Naive thymus-derived CD8-positive, alpha-beta T cell (primary cell): ENCODE measurements at places on chromosomes 13 and 19.

- DNase-seq, result no peak
Observed at GRCh38 chr13:42544246-42544926, 29.6 kb upstream of the TNFSF11 start.

DNA sequence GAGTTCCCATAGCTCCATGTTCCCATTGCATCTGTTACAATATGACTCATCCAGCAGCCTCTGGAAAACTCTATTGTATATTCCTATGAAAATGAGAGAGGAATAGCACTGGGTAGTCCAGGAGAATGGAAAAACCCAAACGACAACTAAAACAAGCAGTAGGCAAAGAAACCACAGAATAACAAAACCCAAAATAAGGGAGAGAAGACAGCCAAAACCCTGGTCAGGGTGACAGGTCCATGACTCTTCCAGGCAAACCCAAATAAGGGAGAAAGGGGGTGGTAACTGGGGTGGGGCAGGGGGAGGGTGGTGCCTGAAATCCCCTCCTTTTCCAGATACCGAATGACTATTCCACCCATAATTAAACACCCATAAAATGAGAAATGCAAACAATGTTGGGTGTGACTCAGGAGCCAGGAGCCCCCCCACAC, 4.0 kb upstream of the ZNF8 start:
- no peak for DNase-seq

- DNase-seq, result no peak
Observed at GRCh38 chr13:39105110-39105509, 66.9 kb downstream of the NHLRC3 start.

GRCh38 chr19:54469496-54469934, 3.6 kb downstream of the CDC42EP5 start:
- no peak for DNase-seq

- DNase-seq, result no peak
Observed at GRCh38 chr13:74751739-74752138, 617.5 kb upstream of the KLF12 start.

DNA sequence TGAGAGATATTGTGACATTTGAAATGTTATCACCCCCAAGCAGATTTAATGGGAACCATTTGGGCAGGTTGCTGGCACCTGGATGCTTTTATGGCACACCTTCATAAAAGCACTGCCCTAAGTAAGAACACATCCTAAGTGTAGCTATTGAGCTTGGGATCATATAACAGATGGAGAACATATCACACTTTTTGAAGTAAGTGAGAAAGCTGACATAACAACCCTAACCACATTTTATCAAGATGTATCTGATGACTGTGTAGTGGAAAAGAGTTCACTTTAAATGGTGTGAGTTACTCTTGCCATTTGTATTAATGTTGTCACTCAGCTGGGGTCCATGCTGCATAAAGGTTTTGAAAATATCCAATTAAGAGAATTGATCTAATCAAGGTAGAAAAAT, 287.9 kb downstream of the DCLK1 start:
- no peak for DNase-seq

DNA sequence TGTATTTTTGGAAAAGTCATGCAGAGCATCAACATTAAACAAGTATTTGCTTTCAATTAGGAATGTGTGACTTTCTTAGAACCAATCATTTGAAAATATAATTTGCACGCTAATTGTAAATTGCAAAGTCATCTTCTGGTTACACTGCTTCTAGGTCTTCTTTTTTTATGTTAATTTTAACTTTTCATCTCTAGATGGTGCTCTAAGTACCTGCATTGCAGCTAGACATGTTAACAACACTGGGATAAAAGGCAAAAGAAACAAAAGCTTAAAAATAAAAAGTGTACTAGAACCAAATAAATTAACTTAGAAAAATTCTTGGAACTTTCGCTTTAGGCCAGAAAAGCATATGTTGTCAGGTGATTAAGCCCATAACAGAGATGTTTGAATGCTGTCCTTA, 2758.2 kb downstream of the PCDH9 start:
- no peak for DNase-seq

DNA sequence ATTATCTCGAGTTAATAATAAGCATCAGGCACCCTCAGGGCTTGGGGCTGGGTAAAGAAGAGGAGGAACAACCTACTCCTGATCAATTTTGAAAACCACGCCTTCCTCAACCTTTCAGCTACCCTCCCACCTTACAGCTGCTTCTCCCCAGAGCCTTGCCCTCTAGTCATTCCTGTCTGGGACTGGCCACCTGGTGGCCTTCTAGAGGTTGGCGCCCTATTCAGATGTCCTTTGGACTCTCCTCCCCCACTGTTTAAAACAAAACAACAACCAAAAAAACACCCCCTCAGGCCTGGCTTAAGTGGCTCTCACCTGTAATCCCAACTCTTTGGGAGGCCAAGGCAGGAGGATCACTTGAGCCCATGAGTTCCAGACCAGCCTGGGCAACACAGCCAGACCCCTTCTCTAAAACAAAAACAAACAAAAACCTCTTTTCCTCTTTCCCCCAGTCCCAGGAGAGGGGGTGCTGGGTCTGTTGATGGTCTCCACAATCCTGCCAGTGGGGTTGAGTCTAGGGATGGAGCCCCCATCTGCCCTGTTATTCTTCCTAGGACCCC, 62.3 kb downstream of the CCDC70 start:
- DNase-seq, result no peak

DNA sequence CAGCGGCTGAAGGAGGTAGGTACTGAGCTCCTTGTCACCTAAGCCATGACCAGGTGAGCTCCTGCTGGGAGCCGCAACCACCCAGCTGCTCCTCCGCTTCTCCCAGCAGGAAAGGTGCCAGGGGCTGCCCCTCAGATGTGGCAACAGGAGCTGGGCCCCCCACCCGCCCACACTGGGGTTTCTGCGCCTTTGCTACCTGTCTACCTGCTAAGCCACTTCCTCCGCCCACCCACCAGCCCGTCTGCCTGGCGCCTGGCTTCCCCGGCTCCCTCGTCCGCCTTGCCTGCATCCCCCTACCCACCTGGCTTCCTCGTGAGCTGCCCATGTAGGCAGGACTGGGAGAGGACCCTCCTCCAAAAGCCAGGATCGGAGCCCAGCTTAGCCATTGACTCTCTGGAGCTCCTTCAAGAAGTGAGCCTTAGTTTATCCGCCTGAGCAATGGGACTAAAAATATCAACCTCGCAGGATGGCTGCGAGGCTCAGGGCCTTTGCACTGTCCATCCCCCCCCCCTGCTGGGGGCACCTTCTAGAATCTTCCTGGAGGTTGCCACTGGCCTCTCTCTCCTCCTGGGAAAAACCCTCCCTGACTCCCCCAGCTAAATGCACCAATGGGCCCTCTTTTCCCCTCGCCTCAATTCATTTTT, 55.8 kb upstream of the KLF2 start:
- no peak for DNase-seq

DNA sequence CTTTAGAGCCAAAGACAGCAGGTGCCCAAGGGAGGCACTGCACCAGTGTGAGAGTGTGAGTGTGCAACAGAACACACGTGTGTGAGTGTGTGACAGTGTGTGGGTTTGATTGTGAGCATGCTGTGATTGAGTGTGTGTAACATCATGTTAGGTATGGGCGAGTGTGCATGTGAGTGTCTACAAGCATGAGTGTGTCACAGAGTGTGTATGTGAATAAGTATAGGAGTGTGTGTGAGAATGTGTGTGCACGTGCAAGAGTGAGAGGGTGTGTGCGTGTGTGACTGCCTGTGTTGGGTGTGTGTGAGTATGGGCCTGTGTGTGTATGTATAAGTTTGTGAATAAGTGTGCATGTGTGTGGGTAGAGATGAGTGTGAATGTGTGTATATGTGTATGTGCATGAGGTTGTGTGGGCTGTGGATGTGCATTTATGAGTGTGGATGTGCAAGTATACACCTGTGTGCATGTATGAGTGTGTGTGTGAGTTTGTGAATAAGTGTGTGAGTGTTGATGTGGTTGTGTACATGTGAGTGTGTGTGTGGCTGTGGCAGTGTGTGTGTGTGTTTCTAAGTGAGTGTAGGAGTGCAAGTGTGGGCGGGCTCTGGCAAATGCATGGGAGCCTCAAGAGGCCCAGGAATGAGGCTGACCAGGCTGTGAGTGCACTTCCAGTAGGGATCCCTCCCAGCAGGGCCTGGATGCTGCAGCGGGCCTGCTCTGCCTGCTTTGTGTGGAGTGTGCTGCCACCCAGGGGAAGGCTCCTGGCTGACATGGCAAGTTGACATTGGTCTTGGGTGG, 198.4 kb downstream of the COL4A1 start:
- DNase-seq, result no peak

GRCh38 chr13:51305271-51305967, 34.1 kb upstream of the SERPINE3 start:
- no peak for DNase-seq

- no peak for DNase-seq
Observed at GRCh38 chr13:52695856-52696255, 43.2 kb downstream of the SUGT1 start.

- peak; percentile 56 for DNase-seq
Observed at GRCh38 chr19:5703819-5704818, 14.0 kb downstream of the RPL36 start.

DNA sequence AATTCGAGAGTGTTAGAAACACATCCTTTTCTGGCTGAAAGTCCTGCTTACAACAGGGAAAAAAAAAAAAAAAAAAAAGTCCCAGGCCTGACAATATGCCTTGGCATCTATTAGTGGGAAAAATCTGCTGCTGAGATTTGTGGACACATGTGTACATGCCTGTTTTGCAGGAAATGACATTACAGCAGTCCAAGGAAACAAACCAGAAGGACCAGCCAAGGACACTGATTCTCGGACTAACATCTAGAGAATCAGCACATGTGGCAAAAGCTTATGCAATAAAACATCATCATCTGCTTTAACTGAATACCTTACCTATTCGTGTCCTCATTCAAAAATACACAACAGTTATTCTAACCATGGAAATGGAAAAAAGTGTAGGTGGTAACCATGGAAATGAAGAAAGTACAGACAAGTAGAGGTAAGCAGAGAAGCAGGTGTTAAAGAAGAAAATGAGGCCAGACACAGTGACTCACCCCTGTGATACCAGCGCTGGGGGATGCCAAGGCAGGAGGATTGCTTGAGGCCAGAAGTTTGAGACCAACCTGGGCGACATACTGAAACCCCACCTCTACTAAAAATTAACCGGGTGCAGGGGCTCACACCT, 9.4 kb upstream of the DPY19L3 start:
- no peak for DNase-seq

DNA sequence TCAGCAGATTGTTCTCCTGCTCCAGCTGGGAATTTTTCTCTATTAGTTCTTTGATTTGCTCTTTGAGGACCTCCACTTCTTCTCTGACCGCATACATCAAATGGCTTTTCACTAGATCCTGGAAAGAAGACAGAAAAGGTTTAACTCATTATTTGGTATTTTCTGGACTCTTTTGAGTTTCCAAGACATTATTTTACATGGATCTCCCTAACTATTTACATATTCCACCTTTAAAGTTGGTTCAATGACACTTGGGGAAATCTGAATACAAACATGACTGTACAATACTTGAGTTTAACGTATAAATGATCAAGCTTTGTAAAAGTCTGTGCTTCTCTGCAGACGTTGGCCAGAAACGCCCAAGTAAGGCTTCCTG, 61.1 kb downstream of the SERP2 start:
- no peak for DNase-seq

GRCh38 chr19:4738734-4739133, 15.1 kb upstream of the DPP9 start:
- no peak for DNase-seq

GRCh38 chr13:60887711-60888110, 490.7 kb downstream of the TDRD3 start:
- DNase-seq, result no peak

DNA sequence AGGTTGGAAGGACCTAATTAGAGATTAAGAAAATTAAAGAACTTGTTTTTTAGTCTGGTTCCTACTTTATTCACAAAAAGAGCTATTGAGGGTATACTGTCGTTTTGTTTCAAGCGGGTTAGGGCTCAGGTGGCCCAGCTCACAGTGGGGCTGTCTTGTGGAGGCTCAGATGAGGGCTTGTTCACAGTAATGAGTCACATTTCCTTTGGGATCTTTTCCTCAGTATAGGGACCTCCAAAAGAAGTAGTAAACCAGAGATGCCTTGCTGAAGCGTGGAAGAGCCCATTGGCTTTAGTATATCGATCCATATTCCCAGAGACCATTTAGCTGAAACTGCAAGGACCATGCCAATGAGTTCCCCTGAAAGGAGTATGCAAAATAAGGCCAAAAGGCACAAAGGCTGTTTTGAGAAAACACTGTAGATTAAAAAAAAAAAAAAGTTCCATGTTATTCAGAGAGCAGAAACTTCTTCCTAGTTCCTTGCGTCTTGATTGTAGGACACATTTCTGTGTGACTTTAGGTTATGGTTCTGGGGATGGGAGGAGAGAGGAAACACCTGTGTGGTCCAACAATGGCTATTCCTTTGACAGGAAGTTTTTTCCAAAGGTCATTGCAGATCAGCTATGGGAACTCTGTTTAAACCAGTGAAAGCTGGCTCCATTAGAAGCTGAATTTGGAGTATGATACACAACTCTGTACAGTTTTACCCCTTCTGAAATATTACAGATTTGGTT, 32.8 kb upstream of the GPI start:
- DNase-seq, result no peak

DNA sequence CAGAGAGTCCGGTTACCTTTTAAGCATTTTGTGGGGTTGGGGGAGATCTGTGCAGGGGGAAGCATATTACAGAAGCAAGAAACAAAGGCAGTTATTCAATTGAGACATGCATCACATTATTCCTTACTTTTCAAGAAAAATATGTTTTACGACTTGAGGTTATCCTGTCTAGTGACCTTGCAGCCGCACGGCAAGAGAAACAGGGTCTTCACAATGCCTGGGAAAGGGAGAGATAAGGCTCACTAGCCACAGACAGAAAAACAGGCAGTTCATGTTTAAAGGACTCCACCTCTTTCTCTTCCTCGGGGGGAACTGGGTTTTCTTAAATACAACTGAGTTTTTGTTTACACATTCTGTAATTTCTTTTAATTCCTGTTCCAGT, 536 bp upstream of the NCR1 start:
- DNase-seq, result no peak

DNA sequence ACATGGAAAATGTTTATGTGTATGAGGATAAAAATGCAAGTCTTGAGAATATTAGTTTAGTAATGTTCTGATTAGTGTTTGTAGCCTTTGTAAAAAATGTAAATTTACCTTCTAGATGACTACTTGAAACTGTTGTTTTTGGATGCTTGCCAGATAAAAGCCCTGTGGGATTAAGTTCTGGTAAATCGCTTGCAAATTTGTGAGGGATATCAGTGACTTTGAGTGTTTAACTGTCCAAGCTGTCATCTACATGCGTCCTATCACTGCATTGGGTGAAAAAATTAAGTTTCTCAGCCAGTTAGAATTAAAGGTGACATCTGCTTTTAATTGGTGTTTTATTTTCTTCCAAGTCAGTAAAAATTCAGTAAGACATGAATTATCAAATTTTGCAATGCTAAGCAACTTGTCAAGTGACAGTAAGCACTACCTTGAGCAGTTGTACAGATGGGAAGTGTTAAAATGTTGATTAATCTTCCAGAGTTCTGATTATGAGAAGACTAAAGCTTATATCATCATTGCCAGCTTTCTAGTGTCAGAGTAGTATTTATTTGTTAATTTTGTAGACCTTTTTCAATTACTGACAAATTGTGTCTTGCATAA, 88.0 kb downstream of the PCCA start:
- DNase-seq, result no peak

- DNase-seq, result no peak
Observed at GRCh38 chr19:44592451-44592890, 20.9 kb upstream of the IGSF23 start.
